ENCODE measurements at places on chromosomes 13 and 19. TPM values are rescaled to one million over a fixed set of nuclear protein-coding genes. Genes with fewer than 3 reads are reported as not detected.

The LILRB2 gene
- 3.0 TPM for polyA plus RNA-seq

The KMT2B gene
- polyA plus RNA-seq = 73.3 TPM

The LRRC4B gene
- polyA plus RNA-seq = 2.8 TPM

The SLITRK6 gene
- polyA plus RNA-seq = 0.34 TPM

The CYTH2 gene
- 132 TPM for polyA plus RNA-seq

The FCHO1 gene
- 9.8 TPM for polyA plus RNA-seq

The PABPC3 gene
- 66.0 TPM for polyA plus RNA-seq

The OBI1 gene
- polyA plus RNA-seq = 14.8 TPM

The SIGLEC10 gene
- polyA plus RNA-seq = 2.3 TPM

The NEK5 gene
- polyA plus RNA-seq = 17.3 TPM

The ZNF135 gene
- polyA plus RNA-seq = 14.5 TPM

The UGGT2 gene
- 24.6 TPM for polyA plus RNA-seq

The PDE4C gene
- polyA plus RNA-seq = 5.7 TPM

The ZNF724 gene
- polyA plus RNA-seq = 1.4 TPM

The ZNF221 gene
- 2.2 TPM for polyA plus RNA-seq

The SIGLEC5 gene
- not detected for polyA plus RNA-seq

The KRTDAP gene
- polyA plus RNA-seq = 14.5 TPM

The NECTIN2 gene
- 158 TPM for polyA plus RNA-seq

The DPF1 gene
- 3.6 TPM for polyA plus RNA-seq

The PHLDB3 gene
- polyA plus RNA-seq = 62.2 TPM

The COX6B1 gene
- polyA plus RNA-seq = 322 TPM

The ICAM5 gene
- polyA plus RNA-seq = 5.4 TPM

The CD177 gene
- 0.57 TPM for polyA plus RNA-seq

The SLC25A42 gene
- 14.0 TPM for polyA plus RNA-seq

The MEF2B gene
- polyA plus RNA-seq = 3.1 TPM

The KHSRP gene
- 358 TPM for polyA plus RNA-seq

The VSTM2B gene
- polyA plus RNA-seq = 0.50 TPM

The CCDC122 gene
- polyA plus RNA-seq = 1.3 TPM

The FBL gene
- polyA plus RNA-seq = 303 TPM

The C1QTNF9B gene
- polyA plus RNA-seq = 2.2 TPM

The NUP58 gene
- polyA plus RNA-seq = 90.9 TPM

The CYP4F8 gene
- polyA plus RNA-seq = 0.17 TPM

The S1PR4 gene
- polyA plus RNA-seq = 0.61 TPM

The SLC25A41 gene
- 7.6 TPM for polyA plus RNA-seq

The PLIN5 gene
- 3.8 TPM for polyA plus RNA-seq

The SIGLEC12 gene
- 1.0 TPM for polyA plus RNA-seq
